ENCODE measurements at places on chromosomes 2 and 18. TPM values are rescaled to one million over a fixed set of nuclear protein-coding genes. Genes with fewer than 3 reads are reported as not detected.

GRCh38 chr2:101842471-101842870, 145.0 kb downstream of the MAP4K4 start:
- peaks cover 7% of the 10 kb centered on the region for H3K4me1 ChIP-seq
- no peaks in the 10 kb centered on the region for H3K27me3 ChIP-seq
- no peak overlapping the region for H3K4me3 ChIP-seq
- DNase-seq: no peak
- no peak overlapping the region for H3K27ac ChIP-seq
- H3K36me3 ChIP-seq: peaks cover 23% of the 10 kb centered on the region

Gene MOCOS
- 0.26 TPM for total RNA-seq

DNA sequence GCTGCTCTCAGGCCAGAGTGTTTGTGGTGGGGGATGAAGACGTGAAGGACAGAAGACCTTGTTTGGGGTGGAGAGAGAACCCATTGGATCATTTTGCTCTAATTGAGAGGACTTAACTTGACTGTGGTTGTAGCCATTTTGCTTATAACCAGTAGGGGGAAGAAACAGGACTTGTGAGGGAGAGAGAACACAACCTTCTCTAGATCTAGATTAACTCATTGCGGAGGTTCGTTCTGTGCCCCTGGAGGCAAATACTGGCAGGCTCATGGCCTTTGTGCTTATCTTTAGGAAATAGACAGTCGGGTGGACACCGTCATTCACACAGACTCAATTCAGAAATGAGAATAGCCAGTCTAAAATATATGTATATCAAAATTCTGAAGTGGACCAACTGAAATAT, 147.0 kb upstream of the LHCGR start:
- no peak for DNase-seq
- H3K4me3 ChIP-seq: no peak overlapping the region
- H3K4me1 ChIP-seq: no peaks in the 10 kb centered on the region
- H3K36me3 ChIP-seq: no peaks in the 10 kb centered on the region

Gene INSIG2
- total RNA-seq: 13.9 TPM

DNA sequence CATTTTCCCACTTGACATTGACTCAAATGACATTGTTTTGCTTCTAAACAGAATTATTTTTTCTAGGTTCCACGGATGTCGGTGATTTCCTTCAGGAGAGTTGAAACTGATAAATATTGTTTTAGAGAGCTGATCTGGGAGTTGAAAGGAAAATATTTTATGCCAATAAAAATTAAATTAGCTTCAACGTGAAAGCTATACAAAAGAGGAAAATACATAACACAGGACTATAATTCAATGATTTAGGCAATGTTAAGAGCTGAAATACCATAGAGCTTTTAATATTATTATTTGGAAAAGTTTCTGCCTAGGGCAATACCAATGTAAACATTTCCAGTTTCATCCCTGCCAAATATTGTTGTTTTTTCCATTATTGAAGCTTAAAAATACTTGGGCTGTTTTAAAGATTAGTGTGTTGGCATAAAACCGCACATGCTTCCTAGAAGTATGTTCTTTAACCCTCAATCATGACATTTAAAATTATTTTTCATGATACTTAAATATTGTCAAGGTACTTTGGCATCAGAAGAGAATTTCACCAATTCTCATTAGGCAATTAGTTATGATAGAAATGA, 18.6 kb upstream of the PDE1A start:
- H3K27me3 ChIP-seq: no peaks in the 10 kb centered on the region
- no peak for DNase-seq
- H3K36me3 ChIP-seq: no peaks in the 10 kb centered on the region
- no peak overlapping the region for H3K4me3 ChIP-seq

Gene ZAP70
- total RNA-seq: 0.52 TPM

GRCh38 chr2:23326330-23326729, 58.6 kb upstream of the KLHL29 start:
- H3K4me1 ChIP-seq: no peaks in the 10 kb centered on the region
- no peak overlapping the region for H3K4me3 ChIP-seq
- no peak overlapping the region for H3K27ac ChIP-seq
- peaks cover 16% of the 10 kb centered on the region for H3K27me3 ChIP-seq

Gene SAG
- total RNA-seq: not detected

Gene SMYD1
- 446 TPM for total RNA-seq

DNA sequence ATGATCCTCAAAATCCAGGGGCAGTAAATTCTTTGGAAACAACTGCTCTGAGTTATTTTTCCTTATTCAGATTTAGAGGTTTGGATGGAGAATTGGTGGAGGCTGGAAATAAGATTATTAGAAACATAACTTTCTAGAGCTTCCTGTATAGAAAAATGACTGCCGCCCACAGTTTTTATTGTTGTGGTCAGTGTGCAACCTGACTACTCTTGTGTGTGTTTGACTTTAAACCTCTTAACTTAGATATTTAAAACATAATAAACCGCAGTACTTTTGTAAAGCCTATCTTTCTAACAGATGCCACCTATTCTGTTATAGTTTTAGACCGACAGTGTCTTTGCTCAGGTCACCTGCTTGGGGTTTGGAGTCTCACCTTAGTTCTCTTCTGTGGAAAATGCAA, 115.4 kb upstream of the BCL2L11 start:
- DNase-seq: no peak
- H3K27ac ChIP-seq: no peak overlapping the region
- H3K36me3 ChIP-seq: no peaks in the 10 kb centered on the region
- H3K27me3 ChIP-seq: no peaks in the 10 kb centered on the region
- H3K4me1 ChIP-seq: no peaks in the 10 kb centered on the region

DNA sequence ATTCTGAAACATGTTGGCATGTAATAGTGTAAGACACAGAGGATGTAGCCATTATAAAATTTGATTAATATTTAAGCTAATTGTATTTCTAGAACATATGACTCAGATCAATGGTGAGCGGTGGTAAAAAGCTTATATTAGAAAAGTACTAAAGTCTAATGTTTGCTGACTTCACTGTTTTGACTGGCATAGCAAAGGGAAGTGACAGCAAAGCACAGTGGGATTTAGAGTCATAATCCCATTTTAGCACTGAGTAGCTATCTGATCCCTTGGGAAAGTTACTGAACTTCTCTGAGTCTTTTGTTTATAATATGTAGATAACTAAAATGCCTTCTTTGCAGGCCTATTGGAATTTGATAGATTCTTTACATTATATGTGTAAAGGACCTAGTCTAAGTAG, 60.4 kb downstream of the KIAA1328 start:
- DNase-seq: no peak
- no peaks in the 10 kb centered on the region for H3K36me3 ChIP-seq
- H3K27me3 ChIP-seq: no peaks in the 10 kb centered on the region

DNA sequence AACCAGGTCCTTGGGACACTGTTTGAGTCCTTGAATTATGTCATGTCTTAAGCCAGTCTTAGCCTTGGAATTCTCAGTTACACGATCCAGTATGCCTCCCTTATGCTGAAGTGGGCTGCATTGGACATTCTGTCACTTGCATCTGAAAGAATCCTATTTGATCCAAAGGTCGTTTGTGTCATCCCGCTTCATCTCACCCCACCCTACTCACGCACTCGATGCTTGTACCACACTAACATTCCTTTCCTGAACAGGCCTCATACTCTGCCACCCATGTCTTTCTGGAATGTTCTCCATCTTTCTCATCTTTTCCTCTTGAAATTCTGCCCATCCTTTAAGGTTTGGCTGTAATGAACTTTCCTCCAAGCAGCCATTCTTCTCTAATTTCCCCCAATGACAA, 27.9 kb upstream of the ZFP36L2 start:
- no peak for DNase-seq
- H3K36me3 ChIP-seq: no peaks in the 10 kb centered on the region
- H3K4me1 ChIP-seq: peaks cover 7% of the 10 kb centered on the region
- H3K27me3 ChIP-seq: no peaks in the 10 kb centered on the region

DNA sequence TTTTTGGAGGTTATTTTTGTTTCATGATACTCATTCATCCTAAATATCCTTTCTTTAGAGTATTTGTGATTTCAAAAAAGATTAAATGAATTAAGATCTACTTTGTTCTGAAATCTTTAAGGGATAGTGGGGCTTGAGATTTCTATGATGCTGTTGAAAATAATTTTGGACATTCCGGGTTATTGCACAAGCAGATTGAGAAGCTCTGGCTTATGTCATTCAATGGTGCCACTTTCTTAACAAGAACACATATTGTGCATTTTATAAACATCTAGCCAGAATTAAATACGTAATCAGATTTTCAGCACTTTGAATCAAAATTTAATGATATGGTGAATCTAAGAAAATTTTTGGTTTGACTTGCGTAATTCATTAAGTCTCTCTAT, 207.7 kb upstream of the COL3A1 start:
- no peak overlapping the region for H3K27ac ChIP-seq
- no peaks in the 10 kb centered on the region for H3K27me3 ChIP-seq
- no peak for DNase-seq

Gene AKAIN1
- total RNA-seq: not detected

GRCh38 chr18:416930-417329, 83.6 kb downstream of the COLEC12 start:
- H3K36me3 ChIP-seq: no peaks in the 10 kb centered on the region
- no peaks in the 10 kb centered on the region for H3K27me3 ChIP-seq
- H3K4me1 ChIP-seq: peaks cover 3% of the 10 kb centered on the region
- no peak overlapping the region for H3K4me3 ChIP-seq

Gene MOGAT1
- 0.46 TPM for total RNA-seq

- H3K4me3 ChIP-seq: peak overlapping the region; percentile 32
- peak overlapping the region; percentile 14 for H3K27ac ChIP-seq
- H3K4me1 ChIP-seq: peaks cover 13% of the 10 kb centered on the region
- H3K36me3 ChIP-seq: no peaks in the 10 kb centered on the region
- H3K27me3 ChIP-seq: no peaks in the 10 kb centered on the region
- peak; percentile 57 for DNase-seq
Measured at GRCh38 chr2:160970052-160970965, 189.9 kb upstream of the TANK start.

DNA sequence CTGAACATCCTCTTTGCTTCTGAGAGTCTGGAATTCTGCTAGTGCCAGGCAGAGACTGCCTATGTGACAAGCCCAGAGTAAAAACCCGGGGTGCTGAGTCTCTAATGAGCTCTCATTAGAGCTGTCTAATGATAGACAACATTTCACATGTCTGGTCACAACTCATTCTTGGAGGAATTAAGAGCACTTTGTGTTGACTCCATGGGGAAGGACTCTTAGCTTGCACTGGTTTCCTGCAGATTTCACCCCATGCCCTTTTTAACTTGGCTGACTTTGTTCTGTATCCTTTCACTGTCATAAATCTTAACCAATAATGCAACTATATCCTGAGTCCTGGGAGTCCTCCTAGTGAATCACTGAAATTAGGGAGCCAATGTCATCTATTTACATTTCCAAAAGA, 33.5 kb downstream of the FBXO15 start:
- no peaks in the 10 kb centered on the region for H3K27me3 ChIP-seq
- no peak overlapping the region for H3K27ac ChIP-seq
- DNase-seq: no peak

DNA sequence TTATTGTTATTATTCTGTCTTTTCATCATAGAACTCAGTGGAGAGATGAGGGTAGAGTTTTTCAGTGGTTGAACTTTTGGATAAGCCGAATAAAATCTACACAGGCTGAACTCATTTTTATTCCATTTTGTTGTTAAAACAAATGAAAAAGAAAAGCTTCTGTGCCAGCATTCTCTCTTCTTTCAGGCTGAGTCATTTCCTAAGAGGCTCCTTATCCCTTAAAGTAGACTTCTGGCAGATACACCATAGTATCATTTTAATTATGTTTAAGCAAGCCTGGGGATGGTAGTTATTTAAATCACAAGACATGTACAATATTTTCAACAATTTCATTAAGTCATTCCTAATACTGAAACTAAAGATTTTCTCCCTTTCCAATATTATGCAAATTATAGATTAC, 1364.0 kb upstream of the NRXN1 start:
- no peaks in the 10 kb centered on the region for H3K27me3 ChIP-seq
- H3K36me3 ChIP-seq: no peaks in the 10 kb centered on the region

Gene KIDINS220
- total RNA-seq: 70.1 TPM

DNA sequence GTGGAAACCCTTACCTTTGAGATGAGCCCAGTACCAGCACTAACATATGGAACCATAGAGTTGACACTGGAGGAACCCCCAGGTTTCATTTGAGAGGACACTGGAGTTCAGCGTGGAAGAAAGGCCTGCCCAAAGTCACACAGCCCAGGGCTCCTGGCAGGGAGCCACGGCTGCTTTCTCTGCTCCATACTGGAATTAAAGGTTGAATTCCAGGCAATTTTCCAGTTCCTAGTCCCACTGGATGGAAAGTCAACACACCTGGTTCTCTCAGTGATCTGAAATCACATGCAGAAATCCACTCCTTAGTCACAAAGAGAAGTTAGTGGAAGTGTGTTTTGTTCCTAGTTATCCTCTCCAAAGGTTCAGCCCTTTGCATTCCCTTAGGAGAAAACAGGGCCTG, 336.1 kb upstream of the SKOR2 start:
- H3K27ac ChIP-seq: no peak overlapping the region
- H3K4me3 ChIP-seq: no peak overlapping the region
- H3K36me3 ChIP-seq: no peaks in the 10 kb centered on the region
- peaks cover 11% of the 10 kb centered on the region for H3K27me3 ChIP-seq
- no peaks in the 10 kb centered on the region for H3K4me1 ChIP-seq
- DNase-seq: no peak

DNA sequence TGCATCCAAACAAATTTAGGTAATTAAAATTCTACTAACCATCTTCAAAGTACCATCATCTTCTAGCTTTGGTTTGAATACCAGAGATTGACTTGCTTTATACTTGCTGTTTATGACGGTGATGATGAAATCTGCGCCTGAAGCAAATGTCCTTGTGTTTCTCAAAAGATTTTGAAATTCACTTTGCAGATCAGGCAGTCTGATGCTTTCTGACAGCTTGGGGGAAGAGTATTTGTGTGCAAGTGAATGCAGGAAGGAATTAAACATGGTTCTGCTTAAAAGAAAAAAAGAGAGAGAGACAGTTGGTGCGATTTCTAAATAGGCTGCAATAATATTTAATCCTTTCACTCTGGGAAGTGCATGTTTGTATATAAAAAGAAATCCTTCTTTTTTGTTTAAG, 29.6 kb downstream of the CSRNP3 start:
- H3K36me3 ChIP-seq: no peaks in the 10 kb centered on the region
- H3K27ac ChIP-seq: no peak overlapping the region
- no peaks in the 10 kb centered on the region for H3K27me3 ChIP-seq
- no peak for DNase-seq
- no peak overlapping the region for H3K4me3 ChIP-seq
- H3K4me1 ChIP-seq: no peaks in the 10 kb centered on the region
